ENCODE measurements at places on chromosomes 16 and 17. TPM values are rescaled to one million over a fixed set of nuclear protein-coding genes. Genes with fewer than 3 reads are reported as not detected.

Gene KRT32
- not detected for total RNA-seq

Gene NLRC5
- 175 TPM for total RNA-seq

Gene DPEP3
- not detected for total RNA-seq

Gene STH
- not detected for total RNA-seq

Gene MPP2
- 1.4 TPM for total RNA-seq

Gene TOM1L1
- total RNA-seq = 0.32 TPM

Gene SOST
- total RNA-seq = not detected

Gene MYH8
- not detected for total RNA-seq

Gene GPR142
- total RNA-seq = not detected

Gene GRB7
- total RNA-seq = 0.64 TPM

DNA sequence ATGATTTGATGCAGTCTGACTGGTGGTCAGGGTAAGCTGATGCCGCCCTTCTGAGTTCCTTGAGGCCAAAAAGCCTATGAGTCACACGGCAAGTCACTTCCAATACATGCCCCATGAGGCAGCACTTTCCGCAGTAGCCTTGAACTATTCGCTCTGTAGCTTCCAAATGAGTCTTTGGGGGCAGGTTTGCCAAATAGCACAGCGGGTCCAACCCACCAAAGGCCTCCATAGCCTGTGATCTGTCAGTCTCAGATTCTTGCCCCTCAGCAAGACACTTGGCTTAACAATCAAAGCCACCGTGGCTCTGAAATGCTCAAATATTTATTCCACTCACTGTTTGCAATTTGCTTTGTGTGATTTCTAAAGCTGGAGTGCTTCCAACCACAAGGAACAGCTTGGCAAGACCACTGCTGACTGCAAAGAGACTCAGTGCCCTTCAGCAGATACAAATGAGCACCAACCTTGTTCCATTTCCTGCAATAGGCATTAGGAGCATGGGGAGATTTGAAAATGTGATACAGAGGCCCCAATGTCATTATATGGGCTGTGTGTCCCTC, 45.4 kb downstream of the CLEC19A start:
- H3K27me3 ChIP-seq = no peaks in the 10 kb centered on the region
- no peak for DNase-seq
- no peak overlapping the region for H3K4me3 ChIP-seq
- H3K4me1 ChIP-seq = no peaks in the 10 kb centered on the region

DNA sequence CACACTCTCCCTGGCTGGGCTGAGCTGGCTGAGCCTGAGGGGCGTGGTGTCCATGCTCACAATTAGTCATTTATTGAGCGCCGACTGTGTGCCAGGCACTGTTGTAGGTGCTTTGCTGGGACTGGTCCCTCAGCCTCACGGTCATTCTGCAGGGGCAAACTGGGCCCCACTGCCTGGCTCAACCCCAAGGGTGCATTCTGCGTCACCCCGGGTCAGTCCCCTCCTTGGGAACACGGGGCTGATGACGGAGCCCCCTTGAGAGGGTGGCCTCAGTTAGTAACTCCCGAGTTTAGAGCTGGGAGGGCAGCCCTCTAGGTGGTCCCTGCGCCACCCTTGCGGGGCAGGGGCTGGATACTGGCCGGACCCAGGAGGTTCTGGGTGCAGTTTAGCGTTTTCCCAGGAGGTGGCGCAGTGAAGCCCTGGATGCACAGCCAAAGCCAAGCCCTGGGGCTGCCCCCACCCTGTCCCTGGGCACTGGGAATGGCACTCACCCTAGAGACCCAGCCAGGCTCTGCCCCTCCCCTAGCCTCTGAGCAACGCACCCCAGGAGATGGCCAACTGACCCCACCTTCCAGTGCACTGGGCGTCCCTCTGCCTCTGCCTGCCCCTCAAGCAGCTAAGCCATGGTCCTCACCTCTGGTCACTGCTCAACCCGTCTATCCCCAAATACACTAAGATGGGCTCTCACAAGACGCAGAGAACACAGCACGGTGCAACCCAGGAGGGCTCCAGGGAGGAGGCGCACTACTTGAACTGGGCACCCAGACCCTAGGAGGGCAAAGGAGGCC, 243.2 kb upstream of the GSE1 start:
- H3K4me3 ChIP-seq = no peak overlapping the region
- H3K27ac ChIP-seq = no peak overlapping the region
- H3K36me3 ChIP-seq = no peaks in the 10 kb centered on the region
- H3K4me1 ChIP-seq = no peaks in the 10 kb centered on the region
- H3K27me3 ChIP-seq = no peaks in the 10 kb centered on the region

- H3K4me3 ChIP-seq = no peak overlapping the region
- no peak overlapping the region for H3K27ac ChIP-seq
- H3K27me3 ChIP-seq = no peaks in the 10 kb centered on the region
- peaks cover 57% of the 10 kb centered on the region for H3K4me1 ChIP-seq
- H3K36me3 ChIP-seq = no peaks in the 10 kb centered on the region
Observed at GRCh38 chr16:8950580-8951077, 13.1 kb downstream of the USP7 start.

- DNase-seq = no peak
- no peaks in the 10 kb centered on the region for H3K27me3 ChIP-seq
- H3K27ac ChIP-seq = no peak overlapping the region
- peaks cover 76% of the 10 kb centered on the region for H3K4me1 ChIP-seq
- no peak overlapping the region for H3K4me3 ChIP-seq
- peaks cover 62% of the 10 kb centered on the region for H3K36me3 ChIP-seq
Observed at GRCh38 chr17:80854220-80854619, 137.4 kb upstream of the CHMP6 start.

DNA sequence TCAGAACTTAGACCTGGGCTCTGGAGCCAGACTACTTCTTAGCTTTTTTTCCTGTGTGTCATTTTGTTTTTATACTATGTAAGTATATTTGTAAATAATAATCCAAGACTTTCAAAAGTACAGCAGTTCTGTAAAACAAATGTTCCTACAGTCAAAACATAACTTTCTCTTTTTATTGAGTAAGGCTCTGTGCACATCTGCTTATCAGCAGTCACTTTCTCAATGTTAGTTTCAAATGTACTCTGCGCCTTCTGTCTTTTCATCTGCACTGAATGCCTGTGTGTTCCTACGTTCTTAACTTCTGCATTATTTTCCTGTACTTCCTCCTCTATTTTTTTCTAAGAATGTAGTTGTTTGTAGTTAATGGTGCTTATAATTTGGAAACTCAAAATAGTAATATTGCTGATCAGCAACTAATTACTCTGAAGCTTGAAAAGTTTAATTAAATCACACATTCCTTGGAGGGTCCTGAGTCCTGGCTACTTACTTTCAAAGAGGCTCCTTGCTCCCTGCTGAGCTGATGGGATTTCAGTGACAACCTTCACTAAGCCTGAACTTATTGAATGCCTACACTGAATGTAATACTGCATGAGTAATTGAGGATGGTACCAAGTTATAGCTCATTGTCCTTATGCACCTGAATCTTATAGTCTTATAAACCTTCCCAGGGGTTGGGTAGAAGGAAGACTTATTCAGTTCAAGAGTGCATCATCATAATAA, 329.9 kb downstream of the KCNJ2 start:
- no peaks in the 10 kb centered on the region for H3K4me1 ChIP-seq
- no peaks in the 10 kb centered on the region for H3K36me3 ChIP-seq
- no peaks in the 10 kb centered on the region for H3K27me3 ChIP-seq
- no peak overlapping the region for H3K4me3 ChIP-seq

- peaks cover 39% of the 10 kb centered on the region for H3K36me3 ChIP-seq
- no peak for DNase-seq
- H3K27ac ChIP-seq = peak overlapping the region; percentile 66
- no peak overlapping the region for H3K4me3 ChIP-seq
Observed at GRCh38 chr17:58996968-58997367, 109.7 kb downstream of the TRIM37 start.

GRCh38 chr17:2786176-2786881, 9.9 kb upstream of the RAP1GAP2 start:
- peak; percentile 88 for DNase-seq
- H3K27me3 ChIP-seq = peaks cover 28% of the 10 kb centered on the region
- no peaks in the 10 kb centered on the region for H3K36me3 ChIP-seq
- no peak overlapping the region for H3K4me3 ChIP-seq
- H3K27ac ChIP-seq = no peak overlapping the region

- peaks cover 9% of the 10 kb centered on the region for H3K36me3 ChIP-seq
- H3K27me3 ChIP-seq = peaks cover 2% of the 10 kb centered on the region
- peaks cover 41% of the 10 kb centered on the region for H3K4me1 ChIP-seq
- peak within 1 kb of the TSS; percentile 100 for H3K4me3 ChIP-seq
Observed at GRCh38 chr17:42979511-42980273, at the start of gene PTGES3L. PTGES3L (minus strand) TSS chr17:42980080; CDS start chr17:42980053, 27 bp downstream.

DNA sequence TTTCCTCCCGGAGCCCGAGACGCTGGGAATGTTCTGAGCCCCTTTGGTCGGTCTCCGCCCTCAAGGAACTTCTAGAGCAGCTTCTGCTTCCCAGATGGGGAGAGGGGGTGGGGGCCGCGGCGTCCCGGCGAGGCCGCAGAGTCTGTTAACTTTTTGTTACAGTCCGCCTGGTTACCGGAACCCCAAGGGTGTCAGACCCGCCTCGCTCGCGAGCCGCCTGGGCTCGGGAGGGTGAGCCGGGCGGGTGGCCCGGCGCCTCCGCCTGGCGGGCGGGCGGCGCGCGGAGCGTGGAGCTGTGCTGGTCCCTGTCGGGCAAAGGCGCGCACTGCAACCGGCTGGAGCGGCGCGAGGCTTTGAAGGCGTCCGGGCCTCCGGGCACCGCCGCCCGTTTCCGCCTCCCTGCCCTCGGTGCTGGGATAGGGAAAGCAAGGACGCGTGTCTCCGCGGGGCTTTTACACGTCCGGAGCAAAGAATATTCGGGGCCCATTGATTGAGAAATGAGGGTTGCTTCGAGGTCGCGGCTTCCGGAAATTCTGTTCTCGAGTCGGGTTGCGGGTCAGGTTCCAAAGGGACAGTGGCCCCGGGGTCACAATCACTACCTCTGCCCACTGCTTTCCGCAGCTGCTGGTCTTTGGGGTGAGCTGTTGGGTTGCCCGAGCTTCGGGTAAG, 1.7 kb downstream of the HS3ST3B1 start:
- peak overlapping the region; percentile 98 for H3K27ac ChIP-seq
- peaks cover 30% of the 10 kb centered on the region for H3K36me3 ChIP-seq
- peaks cover 8% of the 10 kb centered on the region for H3K27me3 ChIP-seq
- peak overlapping the region; percentile 93 for H3K4me3 ChIP-seq
- peaks cover 66% of the 10 kb centered on the region for H3K4me1 ChIP-seq

GRCh38 chr17:21451975-21452374, 75.8 kb downstream of the KCNJ12 start:
- H3K27ac ChIP-seq = no peak overlapping the region
- H3K4me3 ChIP-seq = no peak overlapping the region
- DNase-seq = no peak
- H3K36me3 ChIP-seq = no peaks in the 10 kb centered on the region
- H3K27me3 ChIP-seq = peaks cover 16% of the 10 kb centered on the region

- no peaks in the 10 kb centered on the region for H3K4me1 ChIP-seq
- H3K27ac ChIP-seq = no peak overlapping the region
- H3K4me3 ChIP-seq = no peak overlapping the region
- H3K36me3 ChIP-seq = no peaks in the 10 kb centered on the region
- H3K27me3 ChIP-seq = peaks cover 7% of the 10 kb centered on the region
Observed at GRCh38 chr17:2560658-2561057, 32.8 kb upstream of the PAFAH1B1 start.

DNA sequence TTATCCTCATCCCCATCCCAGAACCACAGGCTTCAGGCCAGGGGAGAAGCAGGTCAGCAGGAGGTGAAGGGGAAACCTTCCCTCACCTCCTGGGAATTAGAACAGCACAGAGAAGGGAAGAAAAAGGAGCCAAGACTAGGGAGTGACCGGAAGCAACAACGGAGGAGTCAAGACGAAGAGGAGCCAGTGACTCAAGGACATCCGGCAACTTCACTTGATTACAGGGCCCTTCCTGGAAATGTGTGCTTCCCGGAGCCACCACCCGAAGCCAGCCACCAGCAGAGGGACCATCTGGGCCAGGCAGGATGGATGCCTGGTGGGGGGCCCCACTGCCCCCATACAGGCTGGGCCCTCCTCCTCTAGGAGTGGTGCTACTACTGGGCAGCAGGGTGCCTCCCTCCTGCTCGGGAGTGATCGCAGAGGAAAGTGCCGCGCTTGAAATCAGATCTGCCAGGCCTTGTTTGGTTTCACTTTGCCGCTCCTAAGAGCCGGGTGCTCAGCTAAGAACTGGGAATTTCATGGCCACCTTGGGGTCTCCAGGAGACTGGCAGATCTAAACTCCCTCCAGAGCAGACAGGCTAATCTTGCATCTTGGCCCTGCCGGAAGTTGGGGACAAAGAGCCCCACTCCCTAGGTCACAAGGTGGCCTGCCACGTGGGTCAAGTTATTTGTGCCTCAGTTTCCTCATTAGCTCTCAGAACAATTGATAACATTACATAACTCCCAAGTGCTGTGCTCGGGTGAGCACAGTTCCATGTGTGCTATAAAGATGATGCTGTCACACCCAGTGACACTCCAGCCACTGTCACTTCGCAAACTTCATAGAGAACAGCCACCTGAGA, 6.6 kb downstream of the CDC42EP4 start:
- H3K4me3 ChIP-seq = no peak overlapping the region
- H3K4me1 ChIP-seq = peaks cover 3% of the 10 kb centered on the region
- no peaks in the 10 kb centered on the region for H3K36me3 ChIP-seq
- no peak for DNase-seq

- H3K4me1 ChIP-seq = peaks cover 53% of the 10 kb centered on the region
- peak overlapping the region; percentile 73 for H3K27ac ChIP-seq
- DNase-seq = peak; percentile 74
- H3K27me3 ChIP-seq = no peaks in the 10 kb centered on the region
- peak overlapping the region; percentile 53 for H3K4me3 ChIP-seq
Observed at GRCh38 chr16:30896889-30897733, 697 bp downstream of the CTF1 start.

- no peaks in the 10 kb centered on the region for H3K4me1 ChIP-seq
- no peaks in the 10 kb centered on the region for H3K36me3 ChIP-seq
- no peak overlapping the region for H3K4me3 ChIP-seq
- no peak for DNase-seq
- H3K27ac ChIP-seq = no peak overlapping the region
Observed at GRCh38 chr17:55381017-55381770, 40.4 kb downstream of the MMD start.

- no peaks in the 10 kb centered on the region for H3K4me1 ChIP-seq
- H3K27me3 ChIP-seq = no peaks in the 10 kb centered on the region
- H3K36me3 ChIP-seq = no peaks in the 10 kb centered on the region
- no peak overlapping the region for H3K27ac ChIP-seq
- no peak for DNase-seq
Observed at GRCh38 chr16:1163567-1164055, 10.7 kb downstream of the CACNA1H start.
